CD8-positive, alpha-beta memory T cell (primary cell): ENCODE measurements at places on chromosomes 12 and 14.

GRCh38 chr12:84085046-84085445 lies 827.6 kb downstream of the SLC6A15 start:
- DNase-seq, result no peak

DNA sequence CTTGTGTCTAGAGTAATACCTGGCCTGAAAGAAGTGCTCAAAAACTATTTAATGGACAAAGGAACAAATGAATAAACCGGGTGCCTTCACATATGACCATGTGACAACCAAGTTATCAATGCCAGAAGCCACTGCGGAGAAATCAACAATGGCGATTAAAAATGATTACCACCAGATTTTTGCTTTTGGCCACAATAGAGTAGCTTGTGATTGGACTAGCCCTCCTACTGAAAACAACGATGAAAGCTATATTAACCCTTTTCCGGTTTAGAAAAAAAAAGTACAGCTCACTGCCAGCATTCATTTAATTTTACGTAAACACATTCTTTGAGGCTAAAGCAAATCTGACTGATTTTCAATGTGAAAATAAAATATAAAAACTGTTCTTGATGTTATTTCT lies 41.6 kb upstream of the TTC7B start:
- DNase-seq, result no peak

DNA sequence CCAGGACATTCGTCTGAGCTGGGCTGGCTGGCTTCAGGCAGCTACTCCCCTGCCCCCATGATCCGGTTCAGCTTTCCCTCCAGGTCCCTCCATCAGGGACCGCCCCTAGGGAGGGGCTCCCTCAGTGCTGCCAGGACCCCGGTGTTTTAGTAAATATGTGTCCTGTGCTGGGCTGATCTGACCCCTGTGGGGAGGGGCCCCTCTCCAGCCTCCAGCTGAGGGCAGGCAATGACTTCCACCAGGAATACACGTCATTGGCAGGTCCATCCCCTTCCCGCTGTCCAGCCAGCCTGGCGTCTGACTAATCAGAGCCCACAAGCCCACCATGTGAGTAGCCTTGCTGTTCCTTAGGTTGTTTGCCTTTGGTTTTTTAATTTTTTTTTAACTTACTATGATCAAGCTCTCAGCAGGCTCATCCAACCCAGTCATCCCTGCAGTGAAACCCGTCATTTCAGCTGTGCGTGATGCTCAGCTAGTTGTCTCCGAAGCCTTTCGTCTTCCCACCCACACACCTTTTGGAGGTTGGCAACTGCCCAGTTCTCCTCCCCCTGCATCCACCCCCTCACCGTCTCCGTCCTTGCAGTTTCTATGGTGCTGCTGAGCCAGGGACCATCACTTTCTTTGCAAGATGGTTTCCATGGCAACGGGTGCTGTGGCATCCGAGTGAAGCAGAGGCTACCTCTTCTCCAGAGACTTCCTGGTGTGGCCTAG lies 16.0 kb upstream of the SERPINA4 start:
- DNase-seq, result no peak

GRCh38 chr14:69553252-69553651 lies 21.4 kb downstream of the CCDC177 start:
- DNase-seq, result no peak
